ENCODE measurements at places on chromosomes 4 and X.

DNA sequence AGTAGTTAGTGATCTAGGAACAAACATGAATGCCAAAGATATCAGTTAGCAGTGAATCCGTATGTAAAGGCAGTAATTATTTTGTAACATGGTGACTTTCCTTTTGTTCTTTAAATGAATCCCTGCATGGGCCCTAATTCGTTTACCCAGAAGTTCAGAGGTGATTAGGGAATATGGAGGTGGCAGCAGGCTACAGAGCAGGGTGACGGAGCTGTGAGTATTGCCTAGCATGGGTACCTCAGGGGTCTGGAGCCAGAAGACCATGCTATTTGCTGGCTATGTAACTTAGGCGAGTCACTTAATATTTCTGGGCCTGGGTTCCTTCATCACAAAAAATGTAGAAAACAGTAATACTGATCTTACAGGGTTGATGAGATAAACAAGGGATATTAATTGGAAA is 184.9 kb downstream of the ENOX2 start:
- DNase-seq = no peak

- no peak for DNase-seq
These were observed 148.0 kb upstream of the F9 start for GRCh38 chrX:139382529-139382928.

DNA sequence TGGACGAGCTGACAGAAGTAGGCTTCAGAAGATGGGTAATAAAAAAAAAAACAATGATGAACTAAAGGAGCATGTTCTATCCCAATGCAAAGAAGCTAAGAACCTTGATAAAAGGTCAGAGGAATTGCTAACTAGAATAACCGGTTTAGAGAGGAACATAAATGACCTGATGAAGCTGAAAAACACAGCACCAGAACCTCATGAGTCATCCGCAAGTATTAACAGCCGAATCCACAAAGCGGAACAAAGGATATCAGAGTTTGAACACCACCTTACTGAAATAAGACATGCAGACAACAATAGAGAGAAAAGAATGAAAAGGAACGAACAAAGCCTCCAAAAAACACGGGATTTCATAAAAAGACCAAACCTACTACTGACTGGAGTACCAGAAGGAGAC is 10.5 kb downstream of the NELFA start:
- DNase-seq = no peak

DNA sequence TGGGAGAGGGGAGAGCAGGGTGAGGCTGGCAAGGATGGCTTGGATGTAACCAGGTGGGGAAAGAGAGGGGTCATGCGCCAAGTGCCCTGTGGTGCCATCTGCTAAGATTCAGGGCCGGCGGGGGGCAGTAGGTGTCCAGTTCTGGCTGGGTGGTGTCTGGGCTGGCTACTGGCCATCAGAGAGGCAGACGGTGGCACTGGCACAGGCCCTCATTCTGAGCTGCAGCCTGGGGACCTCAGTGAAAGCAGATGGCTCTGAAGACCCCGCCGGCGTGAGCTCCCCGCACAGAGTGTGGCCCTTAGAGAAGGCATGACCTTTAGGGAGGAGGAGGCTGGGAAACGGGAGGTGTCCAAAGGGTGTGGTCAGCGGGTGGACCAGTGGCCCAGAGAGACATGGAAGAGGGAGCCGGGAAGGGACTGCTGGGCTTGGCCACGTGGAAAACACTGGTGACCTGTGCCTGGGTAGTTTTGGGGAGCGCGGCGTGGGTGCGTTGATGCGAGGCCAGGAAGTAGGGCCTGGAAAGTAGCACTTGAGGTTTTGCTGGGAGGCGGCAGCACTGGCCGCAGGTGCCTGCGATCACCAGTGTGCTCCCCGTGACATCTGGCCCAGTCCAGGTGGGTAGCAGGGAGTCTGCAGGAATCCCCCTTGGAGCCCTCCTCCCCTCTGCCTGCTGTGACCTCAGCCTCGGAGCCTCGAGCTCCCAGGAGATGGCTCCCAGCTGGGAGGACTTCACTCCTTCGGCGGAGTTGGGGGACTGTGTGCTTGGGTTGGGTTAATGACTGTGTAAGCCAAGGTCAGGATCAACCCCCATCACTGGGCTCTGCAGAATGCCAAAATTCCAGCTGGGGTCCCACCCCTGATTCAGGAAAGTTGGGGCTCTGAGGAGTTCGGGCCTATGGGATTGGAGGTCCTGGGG is 9.3 kb upstream of the SH3TC1 start:
- DNase-seq = no peak

DNA sequence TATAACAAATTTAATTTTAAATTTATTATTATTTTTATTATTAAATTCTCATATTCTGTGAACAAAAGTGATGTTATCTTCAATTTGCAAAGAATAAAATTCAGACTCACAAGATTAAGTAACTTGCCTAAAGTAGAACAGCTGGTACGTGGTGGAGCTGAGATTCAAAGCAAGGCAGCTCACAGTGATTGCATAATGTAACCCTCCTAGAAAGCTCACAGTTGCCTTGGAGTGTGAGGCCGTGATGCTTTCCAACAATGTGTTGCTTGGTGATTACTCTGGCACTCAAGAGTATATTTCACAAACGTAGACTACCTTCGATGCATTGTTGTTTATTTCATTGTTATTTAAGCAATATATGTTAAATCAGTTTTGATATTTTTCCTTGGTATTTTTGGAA is 1039.2 kb upstream of the PABPC4L start:
- no peak for DNase-seq

- no peak for DNase-seq
These were observed 909.0 kb downstream of the CENPC start for GRCh38 chr4:66636349-66636748.

GRCh38 chr4:187179086-187180058 is 455.7 kb upstream of the FAT1 start:
- no peak for DNase-seq

DNA sequence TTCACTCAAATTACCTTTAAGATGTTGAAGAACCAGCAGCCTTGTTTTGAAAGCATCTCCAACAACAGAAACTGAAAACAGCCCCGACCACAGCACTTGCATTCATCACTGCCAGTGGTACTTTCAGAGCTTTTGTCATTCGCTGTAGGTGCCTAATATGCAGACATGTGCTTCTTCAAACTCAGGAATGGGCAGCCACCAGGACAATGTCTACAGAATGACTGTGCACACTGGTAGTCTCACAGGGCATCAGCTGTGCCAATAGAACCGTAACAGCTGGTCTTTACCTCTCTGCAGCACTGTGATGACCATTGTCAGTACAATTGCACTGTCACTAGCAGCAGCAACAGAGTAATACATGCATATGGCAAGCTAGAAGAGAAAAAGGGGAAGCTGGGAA is 1149.7 kb downstream of the STPG2 start:
- DNase-seq = no peak

GRCh38 chrX:132488180-132488705 is 595 bp downstream of the MBNL3 start:
- DNase-seq = peak; percentile 37

- DNase-seq = no peak
These were observed 102.5 kb downstream of the CPEB2 start for GRCh38 chr4:15104825-15105224.

- DNase-seq = no peak
These were observed 45.4 kb downstream of the ZNF711 start for GRCh38 chrX:85288992-85289723.

GRCh38 chr4:138954428-138954827 is 61.2 kb upstream of the NOCT start:
- DNase-seq = no peak

GRCh38 chr4:7987148-7987989 is 47.7 kb upstream of the AFAP1 start:
- peak; percentile 87 for DNase-seq

GRCh38 chr4:111066001-111066400 is 443.1 kb upstream of the PITX2 start:
- DNase-seq = no peak

DNA sequence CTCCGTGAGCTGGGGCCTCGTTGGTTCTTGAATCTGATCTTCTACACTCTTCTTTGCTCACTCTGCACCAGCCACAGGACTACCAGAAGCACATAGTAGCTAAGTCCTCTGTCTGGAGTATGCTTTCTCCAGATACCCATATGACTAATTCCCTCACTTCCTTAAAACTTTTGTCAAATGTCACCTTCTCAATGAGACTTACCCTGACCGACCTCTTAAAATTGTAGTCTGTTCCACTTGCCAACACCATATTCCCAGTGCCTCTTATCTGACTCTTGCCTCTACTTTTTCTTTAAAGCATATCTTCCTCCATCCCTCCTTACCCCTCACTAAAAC is 10.0 kb downstream of the PARM1 start:
- no peak for DNase-seq

DNA sequence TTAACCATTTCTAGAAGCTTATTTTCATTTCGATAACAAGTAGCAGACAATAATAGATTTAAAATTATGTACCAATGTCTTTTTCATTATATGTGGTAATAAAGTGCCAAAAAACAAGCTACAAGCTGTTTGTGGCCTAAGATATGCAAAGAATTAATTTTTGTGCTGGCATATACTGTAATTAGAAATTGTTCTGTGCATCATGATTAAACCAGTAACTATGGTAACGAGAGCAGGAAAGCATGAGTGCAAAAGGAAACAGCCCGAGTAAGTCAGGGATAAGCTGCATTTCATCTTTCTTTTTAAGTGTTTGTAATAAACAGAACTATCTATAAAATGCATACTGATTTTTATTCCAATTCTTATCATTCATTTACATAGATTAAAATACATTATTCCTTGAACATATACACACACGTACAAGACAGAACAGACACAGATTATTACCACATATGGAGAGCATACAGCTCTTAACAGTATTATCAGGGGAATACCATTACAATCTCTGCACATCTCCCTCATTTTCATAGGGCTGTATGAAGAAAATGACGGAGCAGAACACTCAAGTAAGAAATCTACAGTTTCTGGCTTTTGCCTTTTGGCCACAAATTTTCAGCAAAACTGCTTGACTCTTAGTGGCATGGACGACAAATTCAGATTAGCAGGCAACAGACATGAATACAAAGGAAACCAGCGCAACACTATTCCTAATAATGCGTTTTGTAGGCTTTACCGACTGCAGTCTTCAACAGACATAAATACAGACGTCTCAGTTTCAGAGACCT is 121.3 kb upstream of the WDR17 start:
- no peak for DNase-seq

DNA sequence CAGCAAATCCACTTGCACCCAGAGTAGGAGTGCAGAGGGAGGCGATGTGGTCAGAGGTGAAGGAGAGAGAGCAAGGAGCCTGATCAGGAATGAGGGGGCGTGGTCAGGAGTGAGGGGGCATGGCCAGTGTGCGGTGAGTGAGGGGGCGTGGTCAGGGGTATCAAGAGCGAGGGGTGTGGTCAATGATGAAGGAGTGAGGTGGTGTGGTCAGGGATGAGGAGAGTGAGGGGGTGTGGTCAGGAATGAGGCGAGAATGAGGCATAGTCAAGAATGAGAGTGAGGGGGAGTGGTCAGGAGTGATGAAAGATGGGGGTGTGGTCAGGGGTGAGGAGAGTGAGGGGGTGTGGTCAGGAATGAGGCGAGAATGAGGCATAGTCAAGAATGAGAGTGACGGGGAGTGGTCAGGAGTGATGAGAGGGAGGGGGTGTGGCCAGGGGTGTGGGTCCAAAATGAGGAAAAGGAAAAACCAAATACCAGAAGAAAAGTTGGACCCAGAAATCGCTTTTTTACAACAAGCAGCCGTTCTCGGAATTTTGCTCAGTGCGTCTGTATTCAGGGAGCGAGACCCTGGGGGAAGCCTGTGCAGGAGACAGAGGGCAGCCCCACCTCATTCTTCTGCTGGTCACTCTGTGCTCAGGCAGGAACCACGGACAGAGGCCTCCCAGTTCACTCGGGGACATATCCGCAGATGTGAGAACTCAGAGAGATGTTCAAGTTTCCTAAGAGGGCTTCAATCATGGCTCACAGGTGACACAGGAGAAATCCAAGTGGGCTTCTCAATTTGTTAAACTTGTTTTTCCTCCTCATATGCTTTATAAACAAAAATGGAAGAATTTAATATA is 47.5 kb downstream of the MAGEA1 start:
- peak; percentile 31 for DNase-seq

GRCh38 chr4:118296729-118297128 is 56.1 kb downstream of the PRSS12 start:
- DNase-seq = no peak

DNA sequence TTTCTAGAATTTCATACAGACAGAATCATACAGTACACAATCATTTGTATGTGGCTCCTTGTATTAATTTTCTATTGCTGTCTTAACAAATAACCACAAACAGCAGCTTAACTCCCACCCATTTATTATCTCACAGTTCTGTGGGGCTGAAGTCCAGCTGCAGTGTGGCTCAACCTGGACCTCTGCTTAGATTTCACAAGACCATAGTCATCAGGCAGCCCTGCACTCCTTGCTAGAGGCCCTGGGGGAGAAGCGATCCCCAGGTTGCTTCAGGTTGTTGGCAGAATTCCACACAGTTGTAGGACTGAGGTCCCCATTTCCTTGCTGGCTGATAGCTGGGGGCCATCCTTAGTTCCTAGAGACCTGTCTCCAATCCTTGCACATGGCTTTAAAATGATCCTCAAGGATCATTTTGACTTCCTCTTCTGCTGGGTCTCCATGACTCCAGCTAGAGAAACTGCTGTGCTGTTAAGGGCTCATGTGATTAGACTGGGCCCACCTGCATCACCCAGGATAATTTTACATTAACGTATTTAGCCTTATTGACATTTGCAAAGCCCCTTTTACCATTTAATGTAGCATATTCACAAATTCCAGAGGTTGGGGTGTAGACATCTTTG is 60.9 kb upstream of the SMAD1 start:
- no peak for DNase-seq

DNA sequence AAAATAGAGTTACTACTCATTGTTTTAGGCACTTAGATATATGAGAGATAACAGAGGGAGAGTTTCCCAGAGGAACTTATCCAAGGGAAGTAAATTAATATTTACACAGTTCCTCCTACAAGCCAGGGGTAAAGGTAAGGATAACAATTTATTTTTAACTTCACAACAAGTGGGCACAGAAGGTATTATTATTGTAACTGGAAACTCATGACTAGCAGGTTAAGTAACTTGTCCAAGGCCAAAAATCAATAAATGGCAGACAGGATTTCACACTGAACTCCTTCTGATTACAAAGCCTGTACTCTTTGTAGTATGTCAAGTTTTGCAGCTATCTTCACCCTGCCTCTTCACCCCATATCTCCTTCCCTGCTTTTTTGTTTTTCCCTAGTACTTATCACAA is 46.9 kb upstream of the F8A3 start:
- no peak for DNase-seq

- DNase-seq = no peak
These were observed 313.9 kb downstream of the MID1IP1 start for GRCh38 chrX:39115166-39115565.

GRCh38 chr4:63922146-63922545 is 487.1 kb downstream of the TECRL start:
- no peak for DNase-seq

DNA sequence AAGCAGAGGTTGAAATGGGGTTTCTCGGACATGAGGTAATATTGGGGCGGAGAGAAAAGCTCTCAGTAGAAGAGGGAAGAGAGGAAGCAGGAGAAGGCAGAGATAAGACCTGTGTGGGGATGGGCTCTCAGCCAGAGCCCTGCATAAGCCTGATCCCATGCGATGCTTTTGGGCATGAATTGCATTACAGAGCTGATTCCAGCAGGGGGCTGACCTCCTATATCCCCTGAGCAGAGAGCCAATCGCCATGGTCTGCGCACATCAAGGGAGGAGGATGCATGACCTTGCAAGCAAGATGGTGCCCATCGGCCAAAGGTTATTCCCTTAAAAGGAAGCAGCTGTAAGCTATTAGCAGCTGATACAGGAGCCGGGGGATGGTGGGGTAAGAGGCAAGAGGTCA is 7.6 kb downstream of the ANOS1 start:
- DNase-seq = no peak
